Activated naive CD4-positive, alpha-beta T cell treated with anti-CD3 and anti-CD28 coated beads, Interleukin-2, amount 10 ng/mL, durations not matched to agents 7 days and 5 days (primary cell): ENCODE measurements at places on chromosomes 12 and 14.

DNA sequence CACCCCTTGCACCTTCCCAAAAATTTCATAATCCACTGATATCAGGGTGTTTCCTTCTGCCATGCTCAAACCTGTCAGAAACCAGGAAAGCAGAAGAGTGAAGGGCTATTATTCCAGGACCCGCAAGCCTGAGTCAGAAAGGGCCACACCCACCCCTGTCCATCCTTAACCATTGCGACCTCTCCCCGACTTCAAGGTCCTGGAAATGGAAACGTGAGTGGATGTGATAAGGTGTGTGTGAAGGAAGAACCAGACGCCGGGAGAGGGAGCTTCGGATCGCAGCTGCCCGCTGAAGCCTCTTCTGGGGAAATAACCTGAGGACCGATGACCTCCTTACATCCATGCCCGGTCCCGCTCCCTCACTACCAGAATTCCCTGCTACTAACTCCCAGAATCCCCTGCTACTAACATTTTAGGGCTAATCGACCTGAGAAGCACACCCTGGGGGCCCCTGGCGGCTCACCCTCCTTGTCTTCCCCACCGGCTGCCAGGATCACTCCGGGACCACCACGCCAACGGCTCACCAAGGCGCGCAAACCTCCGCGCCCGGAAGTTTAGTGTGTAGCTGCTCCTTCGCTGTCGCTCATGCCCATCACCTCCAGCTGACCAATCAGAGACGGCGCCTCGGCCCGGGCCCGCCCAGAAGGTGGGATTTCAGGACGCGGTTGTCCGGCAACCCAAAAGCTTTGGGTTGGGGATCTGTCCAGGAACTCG, at the start of gene ACYP1:
Gene ACYP1, minus strand, starts transcription at position 534 of the 714 bp plus-strand sequence. Its CDS starts 471 bp downstream, at position 63.
- DNase-seq = peak; percentile 94

GRCh38 chr12:109871668-109872314, 8.6 kb downstream of the GLTP start:
- DNase-seq = no peak

GRCh38 chr12:1691123-1692007, 495 bp downstream of the ADIPOR2 start:
- DNase-seq = no peak

GRCh38 chr12:120468325-120468820, 1.2 kb downstream of the SRSF9 start:
- peak; percentile 40 for DNase-seq

GRCh38 chr14:23071244-23071920, 14.1 kb upstream of the CDH24 start:
- DNase-seq = peak; percentile 89
